ENCODE measurements at places on chromosomes 5 and 9.

DNA sequence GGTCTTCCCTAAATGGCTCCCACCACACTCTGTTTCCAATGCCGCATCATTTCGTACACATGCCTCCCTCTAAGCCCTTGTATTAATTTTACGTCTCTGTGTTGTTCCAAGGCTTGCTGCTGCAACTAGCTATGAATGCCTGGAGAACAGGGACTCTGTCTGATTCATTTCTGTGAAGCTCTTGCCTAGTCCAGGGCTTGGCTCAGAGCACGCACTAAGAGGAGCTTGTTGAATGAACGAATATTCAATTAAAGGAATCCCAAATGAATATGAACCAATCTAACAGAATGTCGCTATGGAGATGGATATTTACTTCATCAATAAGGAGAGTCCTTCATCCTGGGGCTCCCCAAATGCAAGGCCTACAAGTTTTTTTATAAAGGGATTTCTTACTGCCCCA lies 55.3 kb downstream of the TGFBR1 start:
- no peak for DNase-seq

DNA sequence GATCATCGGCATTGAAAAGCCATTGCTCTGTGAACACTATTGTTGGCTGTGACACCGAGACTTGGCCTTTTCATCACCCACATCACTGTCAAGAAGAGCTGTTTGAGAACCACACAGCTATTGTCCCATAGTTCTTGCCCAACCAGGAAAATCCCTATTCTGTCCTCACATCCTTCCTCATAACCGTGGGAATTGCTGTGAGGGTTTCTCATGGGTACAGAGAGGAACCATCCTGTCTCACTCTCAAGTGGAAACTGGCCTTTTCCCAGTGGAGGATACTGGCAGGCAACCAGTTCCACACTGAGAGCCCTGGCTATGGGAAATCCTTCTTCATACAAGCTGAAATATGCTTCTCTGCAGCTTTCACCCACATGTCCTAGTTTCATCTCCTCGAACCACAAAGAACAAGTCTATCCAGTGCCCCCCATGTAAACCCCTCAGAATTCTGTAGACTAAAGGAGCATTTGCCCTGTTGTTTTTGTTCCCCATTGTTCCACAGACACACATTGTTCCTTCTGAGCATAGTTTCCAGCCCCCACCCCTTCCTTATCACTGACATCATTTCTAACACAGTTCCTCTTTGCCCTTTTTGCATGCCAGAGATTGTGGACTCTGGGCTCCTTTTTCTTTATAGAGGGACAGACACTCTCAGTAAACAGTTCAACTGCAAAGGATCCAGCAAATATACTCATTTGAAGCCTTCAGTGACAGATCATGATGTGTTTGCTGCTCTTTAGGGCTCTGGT lies 57.8 kb upstream of the C5orf46 start:
- no peak for DNase-seq

GRCh38 chr5:172696171-172696849 lies 55.2 kb downstream of the NEURL1B start:
- no peak for DNase-seq

DNA sequence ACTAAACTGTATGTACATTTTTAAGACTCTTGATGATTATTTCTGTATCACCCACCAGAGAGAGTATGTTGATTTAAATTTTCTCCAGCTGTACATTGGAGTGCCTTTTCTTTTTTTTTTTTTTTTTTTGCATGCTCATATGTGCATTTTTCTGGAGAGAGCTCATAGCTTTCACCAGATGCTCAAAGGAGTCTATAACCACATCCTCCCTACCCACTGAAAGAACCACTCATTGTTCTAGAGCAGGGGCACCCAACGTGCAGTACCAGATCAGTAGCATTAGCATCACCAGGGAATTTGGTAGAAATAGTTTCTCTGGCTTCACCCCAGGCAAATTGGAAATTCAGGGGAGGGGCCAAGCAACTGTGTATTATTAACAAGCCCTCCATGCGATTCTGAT lies 53.9 kb upstream of the TMEM171 start:
- DNase-seq, result no peak

GRCh38 chr5:6781716-6782115 lies 68.5 kb downstream of the TENT4A start:
- no peak for DNase-seq

DNA sequence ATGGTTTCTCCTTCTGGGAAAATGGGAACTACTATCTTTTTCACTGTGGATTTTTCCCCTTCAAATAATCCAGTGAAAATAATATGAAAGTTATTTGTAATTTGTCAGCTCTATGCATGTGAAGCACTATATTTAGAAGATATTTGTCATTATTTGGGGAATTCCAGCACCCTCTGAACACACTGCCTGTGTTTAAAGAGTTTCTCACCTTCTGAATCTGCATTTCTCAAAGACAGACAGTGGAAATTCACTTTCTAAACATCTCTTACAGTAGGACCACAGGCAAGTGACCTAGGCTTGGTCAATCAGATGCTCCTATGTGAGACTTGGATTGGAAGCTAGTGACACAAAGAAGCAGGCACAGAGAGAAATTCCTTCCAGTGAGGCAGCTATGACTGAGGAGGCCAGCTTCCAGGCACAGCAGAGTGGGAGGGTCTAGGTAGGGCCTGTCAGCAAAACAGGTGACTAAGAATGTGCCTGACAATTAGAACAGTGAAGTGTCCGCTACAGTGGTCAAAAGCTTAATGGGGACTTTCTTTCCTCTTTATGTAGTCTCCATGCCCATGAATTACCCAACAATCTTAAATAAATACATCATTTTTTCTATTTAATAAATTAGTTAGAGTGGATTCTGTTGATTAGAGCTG lies 167.2 kb downstream of the HMHB1 start:
- DNase-seq, result no peak

DNA sequence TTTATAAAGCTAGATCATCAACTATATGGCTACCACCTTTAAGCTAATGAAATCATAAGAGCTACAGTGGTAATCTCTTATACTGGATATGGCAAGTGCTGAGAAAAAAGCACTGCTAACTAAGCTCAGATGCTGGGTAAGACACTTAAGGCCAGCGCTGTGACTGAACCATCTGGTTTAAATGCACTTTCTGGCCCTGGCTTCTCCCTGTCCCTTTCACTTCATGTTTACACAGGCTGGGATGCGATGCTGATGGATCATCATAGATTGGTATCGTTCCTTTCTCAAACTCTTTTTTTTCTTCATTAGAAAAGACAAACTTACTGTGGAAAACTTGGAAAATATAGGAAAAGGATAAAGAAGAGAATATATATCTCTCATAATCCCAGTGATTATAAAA lies 52.3 kb downstream of the KIF24 start:
- no peak for DNase-seq

GRCh38 chr9:96236854-96237550 lies 65.0 kb downstream of the HSD17B3 start:
- DNase-seq, result no peak

- DNase-seq, result no peak
Measured at GRCh38 chr5:141150993-141151325, 1.1 kb downstream of the PCDHB6 start.

GRCh38 chr5:139696167-139696893 lies 48.2 kb downstream of the CXXC5 start:
- no peak for DNase-seq

DNA sequence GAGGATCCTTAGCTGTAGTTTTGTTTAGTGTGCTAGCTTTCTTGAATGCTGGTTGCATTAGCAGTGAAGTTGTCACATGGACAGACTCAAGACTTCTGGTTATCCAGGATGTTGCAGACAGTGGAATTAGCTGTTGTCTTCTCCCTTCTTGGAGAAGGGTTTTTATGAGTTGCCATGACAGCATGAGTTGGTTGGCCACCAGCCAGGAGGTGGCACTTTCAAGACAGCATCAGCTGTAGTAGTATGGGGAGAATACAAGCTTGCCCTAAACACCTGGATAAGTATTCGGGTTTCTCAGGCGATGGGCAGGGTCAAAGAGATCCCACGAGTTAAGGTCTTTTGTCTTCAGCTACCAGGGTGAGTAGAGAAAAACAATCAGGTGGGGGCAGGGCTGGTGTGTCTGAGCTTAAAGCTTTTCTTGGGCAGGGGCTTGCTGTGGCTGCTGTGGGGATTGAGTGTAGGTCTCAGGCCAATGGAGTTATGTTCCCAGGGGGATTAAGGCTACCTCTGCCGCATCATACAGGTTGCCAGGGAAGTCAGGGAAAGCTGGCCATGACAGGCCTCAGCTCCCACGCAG lies 7.7 kb upstream of the C5orf47 start:
- DNase-seq, result no peak

DNA sequence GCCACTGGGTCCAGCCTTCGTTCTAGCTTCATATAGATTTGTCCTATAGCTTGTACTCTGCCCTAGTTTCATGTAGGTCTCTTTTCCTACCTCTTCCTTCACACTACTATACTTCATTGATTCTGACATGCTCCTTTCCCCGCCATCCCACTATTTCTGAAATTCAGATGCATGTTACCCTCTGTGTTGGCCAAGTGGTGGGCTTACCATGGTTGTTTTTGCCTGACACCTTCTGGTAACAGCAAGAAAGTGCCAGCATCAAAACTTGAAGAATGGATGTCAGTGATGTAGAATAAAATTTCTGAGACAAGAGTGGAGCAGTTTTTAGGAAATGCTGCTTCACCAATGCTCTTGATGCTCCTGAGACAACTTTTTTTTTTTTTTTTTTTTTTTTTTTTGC lies 19.5 kb upstream of the SERINC5 start:
- DNase-seq, result no peak

DNA sequence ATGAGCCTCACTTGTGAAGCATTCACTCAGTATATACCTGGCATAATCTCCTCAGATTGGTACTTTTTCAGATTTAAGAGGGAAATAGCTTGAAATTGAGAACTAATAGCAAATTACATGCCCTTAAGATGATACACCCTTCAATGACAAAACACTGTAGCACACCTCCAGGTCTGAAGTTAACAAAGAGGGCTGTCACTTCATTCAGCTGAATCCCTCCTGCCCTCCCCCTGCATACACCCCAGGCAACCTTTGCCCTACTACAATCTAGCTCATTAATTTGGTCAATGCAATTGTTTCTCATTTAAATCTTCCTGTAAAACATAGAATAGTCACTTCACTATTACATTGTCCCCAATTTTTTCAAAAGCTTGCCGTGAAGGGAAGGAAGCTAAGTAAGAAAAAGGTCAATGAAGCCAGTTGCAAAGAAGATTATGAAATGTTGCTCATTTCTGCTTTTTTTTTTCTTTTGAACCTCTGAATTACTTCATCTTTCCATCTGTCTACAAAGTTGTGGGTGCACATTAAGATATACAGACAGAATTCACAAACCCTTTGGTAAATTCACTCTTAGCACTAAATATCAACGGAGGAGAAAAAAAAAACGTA lies 294.8 kb upstream of the PTGER4 start:
- DNase-seq, result no peak

DNA sequence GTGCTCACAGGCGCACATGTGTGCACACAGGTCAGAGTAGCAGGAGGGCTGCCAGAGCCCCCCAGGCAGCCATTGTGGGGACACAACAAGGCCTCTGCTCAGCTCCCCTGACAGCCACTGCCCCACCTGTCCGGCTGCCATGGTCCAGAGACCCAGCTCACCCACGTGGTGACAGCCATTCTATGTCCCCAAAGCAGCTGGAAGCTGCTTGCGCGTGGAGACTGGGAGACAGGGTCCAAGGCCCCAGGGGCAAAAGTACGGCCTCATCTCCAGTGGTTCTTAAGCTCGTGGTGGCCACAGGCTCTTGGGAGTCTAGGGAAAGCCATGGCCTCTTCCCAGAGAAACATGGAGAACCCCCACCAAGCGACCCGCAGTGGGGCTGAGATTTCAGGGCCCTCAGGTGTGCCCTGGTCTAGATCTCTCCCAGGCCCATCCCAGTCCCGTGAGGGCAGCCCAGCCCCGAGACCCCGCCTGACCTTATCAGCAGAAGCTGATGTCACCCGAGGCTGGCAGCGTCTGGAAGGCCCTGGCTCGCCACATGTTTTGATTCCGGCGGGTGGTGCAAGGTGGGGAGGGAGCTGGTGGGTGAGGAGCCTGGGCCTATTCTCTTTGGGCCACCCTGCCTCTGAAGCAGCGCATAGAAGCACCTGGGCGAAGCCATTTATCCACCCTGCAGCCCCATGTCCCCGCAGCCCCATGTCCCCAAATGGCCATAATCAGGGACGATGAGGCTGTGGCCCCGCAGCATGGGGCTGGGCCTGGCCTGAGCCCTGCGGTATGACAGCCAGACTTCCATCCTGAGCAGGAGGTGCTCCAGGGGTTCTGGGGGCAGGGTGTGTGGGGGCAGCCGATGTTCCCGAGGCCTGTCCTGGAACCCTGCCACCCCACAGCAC lies 31.7 kb downstream of the GLT6D1 start:
- no peak for DNase-seq

- no peak for DNase-seq
Measured at GRCh38 chr5:157215514-157216167, 35.0 kb downstream of the ITK start.

DNA sequence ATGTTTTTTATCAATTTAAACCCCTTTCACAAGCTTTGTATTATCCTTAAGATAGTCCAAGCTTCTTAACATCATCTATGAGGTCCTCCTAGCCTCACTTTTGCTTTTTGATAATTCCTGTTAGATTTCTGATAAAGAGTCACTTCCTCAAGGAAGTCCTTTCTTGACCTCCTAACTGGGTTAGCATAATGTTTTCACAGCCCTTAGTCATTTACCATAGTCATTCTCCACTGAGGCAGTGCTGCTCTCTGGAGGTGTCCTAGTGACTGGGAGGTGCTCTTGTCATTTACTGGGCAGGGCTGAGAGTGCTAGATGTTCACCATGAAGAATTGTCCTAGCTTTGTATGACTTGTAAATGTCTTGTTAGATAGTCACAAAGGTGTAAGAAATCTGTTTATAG lies 26.4 kb downstream of the TNPO1 start:
- DNase-seq, result no peak

- no peak for DNase-seq
Measured at GRCh38 chr9:90330231-90330630, 312.4 kb downstream of the DIRAS2 start.

GRCh38 chr5:9813305-9813704 lies 183.2 kb upstream of the TAS2R1 start:
- no peak for DNase-seq

DNA sequence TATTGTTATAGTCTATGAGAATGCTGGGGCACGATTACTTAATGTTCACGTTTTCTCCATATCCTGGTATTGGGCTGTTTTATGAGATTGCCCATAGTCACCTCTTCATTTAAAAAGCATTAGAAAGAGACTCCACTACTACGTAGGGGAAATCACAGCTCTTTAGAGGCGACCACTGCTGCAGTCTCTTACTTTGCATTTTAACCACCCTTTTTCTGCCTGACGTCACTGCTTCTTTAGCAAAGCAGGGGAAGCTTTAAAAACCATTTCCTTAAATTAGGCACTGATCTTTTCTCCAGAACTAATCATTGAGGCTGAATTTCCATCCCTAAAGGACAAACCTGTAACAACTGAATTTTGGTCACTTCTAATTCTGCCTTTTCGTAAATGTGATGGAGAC lies 38.9 kb downstream of the ZNF608 start:
- no peak for DNase-seq

GRCh38 chr5:159833846-159834245 lies 82.4 kb upstream of the ADRA1B start:
- no peak for DNase-seq
